ENCODE measurements at places on chromosomes 1 and 21.

- DNase-seq = no peak
These were observed 172.0 kb upstream of the CAMK1G start for GRCh38 chr1:209411491-209411929.

- no peak for DNase-seq
These were observed 46.5 kb upstream of the RNF11 start for GRCh38 chr1:51189421-51190073.

DNA sequence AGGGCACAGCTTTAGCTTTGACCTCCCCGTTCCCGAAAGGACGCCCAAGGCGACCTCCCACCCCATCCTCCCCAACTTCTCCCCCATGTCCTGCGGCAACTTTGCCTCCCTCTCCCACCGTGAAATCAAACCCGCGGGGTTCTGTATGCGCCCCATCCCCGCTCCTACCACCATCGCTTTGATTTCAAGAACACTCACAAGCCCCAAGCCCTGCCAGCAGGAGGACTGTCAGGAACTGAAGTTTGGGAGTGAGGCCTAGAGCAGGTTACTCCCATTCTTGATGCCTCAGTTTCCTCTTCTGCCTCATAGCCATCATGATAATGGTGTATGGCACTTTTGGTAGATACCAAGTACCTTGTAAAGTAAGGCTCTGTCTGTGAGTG is 2.3 kb downstream of the PTPRU start:
- DNase-seq = no peak

GRCh38 chr1:57238233-57238781 is 185.6 kb downstream of the DAB1 start:
- no peak for DNase-seq

DNA sequence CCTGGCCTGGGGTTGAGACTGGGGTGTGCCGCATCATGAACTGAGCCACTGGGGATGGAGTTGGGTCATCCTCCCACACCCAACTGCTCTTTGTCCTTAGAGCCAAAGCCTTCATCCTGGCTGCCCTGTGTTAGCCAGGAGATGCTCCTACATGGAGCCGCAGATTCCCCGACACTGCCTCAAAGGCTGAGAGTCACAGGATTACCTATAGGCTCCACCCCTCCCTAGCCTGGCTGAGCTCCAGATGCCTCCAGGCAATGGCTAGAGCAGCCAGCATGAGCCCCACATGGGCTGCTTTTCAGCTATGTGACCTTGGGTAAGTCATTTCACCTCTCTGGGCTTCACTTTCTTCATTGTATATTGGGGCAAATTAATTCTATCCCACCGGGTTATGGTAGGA is 119.9 kb upstream of the POU3F1 start:
- DNase-seq = no peak

GRCh38 chr21:17359781-17360180 is 153.1 kb upstream of the CXADR start:
- no peak for DNase-seq

DNA sequence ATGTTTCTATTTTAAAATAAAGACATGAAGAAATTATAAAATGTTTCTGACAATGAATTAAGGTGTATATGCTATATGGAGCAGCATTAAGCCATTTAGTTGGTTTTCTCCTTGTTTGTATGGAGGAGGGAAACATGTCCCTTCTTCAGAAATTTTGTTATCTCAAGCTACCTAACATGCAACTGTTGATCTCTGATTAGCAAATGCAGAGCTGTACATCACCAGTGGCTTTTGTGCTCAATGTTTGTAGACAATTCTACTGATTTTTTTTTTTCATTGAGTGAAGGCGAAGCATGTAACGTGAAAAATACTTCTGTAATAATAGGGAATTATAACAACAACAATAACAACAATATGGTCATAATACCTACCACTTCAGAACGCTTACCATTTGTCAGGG is 463.7 kb downstream of the PLPP3 start:
- no peak for DNase-seq

DNA sequence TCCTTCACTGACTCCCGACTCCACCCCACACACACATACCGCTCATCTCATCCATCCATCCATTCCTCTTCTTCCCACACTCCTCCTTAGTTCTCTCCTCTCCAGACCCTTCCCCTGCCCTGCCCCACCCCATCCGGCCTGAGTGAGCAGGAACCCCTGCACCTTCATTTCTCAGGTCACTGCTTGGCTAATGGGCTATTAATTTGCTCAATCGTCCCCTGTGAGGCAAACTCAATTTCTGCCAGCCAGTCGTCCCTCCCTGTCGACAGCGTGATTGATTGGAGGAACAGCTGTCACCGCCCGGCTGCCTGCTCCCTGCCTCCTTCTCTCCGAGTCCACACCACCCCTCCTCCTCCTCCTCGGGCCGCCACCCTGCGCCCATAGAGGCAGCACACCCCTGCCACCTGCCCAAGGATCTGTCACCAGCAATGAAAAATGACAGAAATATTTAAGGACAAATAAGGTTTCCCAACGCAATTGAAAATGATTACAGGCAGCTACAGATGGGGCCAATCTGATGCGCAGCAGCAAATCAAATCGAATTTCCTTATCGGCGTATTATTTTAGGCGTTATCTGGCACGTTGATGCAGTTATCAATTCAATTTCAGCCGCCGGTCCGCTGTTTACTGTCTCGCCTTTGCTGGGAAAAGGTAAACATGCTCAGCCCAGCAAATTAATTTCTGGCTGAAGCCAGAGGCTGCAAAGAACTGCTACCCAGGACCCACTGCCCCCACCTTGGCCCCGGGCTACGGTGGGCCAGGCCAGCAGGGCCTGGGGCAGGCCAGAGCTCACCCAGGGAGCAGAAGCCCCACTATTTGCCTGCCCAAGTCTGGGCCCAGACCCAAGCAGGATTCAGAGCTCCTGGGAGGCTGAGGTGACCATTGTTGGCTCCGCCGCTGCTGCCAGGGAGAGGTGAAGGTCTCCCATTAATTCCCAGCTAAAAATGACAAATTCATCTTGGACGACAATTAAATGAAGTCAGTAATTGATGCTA is 71.3 kb downstream of the TMEM53 start:
- DNase-seq = no peak

DNA sequence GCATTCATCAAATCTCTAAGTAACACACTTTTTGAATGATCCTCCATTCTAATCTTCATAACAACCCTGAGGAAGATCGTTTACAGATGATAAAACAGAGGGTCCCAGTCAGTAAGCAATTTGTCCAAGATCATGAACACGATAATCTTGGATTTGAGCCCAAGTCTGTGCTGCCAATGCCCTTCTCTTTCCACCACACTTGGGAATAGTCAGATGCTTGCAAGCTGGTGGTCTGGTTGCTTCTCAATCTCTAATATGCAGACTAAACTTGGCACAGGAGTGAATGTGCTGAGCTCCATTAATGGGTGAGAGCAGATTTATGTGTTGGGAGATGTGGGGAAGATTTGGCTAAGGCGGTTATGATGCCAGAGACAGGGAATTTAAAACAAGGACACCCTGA is 430.6 kb upstream of the DAB1 start:
- DNase-seq = no peak

- no peak for DNase-seq
These were observed 487.6 kb upstream of the CAMK1G start for GRCh38 chr1:209095627-209096595.

GRCh38 chr21:42037516-42037915 is 27.4 kb upstream of the ZBTB21 start:
- no peak for DNase-seq

DNA sequence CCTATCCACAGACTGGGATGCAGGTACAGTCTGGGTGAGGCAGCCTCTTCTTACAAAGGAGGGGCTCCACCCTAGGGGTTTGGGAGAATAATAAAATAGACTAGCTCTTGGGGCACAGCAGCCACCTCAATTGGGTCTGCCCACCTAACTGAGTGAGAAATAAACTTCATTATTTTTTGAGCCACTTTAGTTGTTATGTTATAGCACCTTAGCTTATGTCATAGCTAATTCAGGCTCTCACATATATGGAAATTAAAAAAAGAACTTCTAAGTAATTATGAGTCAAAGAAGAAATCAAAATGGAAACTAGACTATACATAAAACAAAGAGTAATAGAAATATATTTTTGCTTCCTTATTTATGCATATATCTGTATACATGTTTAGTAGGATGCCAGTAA is 318.5 kb upstream of the B3GALT2 start:
- no peak for DNase-seq

GRCh38 chr1:119083980-119084379 is 56.5 kb downstream of the WARS2 start:
- DNase-seq = no peak

DNA sequence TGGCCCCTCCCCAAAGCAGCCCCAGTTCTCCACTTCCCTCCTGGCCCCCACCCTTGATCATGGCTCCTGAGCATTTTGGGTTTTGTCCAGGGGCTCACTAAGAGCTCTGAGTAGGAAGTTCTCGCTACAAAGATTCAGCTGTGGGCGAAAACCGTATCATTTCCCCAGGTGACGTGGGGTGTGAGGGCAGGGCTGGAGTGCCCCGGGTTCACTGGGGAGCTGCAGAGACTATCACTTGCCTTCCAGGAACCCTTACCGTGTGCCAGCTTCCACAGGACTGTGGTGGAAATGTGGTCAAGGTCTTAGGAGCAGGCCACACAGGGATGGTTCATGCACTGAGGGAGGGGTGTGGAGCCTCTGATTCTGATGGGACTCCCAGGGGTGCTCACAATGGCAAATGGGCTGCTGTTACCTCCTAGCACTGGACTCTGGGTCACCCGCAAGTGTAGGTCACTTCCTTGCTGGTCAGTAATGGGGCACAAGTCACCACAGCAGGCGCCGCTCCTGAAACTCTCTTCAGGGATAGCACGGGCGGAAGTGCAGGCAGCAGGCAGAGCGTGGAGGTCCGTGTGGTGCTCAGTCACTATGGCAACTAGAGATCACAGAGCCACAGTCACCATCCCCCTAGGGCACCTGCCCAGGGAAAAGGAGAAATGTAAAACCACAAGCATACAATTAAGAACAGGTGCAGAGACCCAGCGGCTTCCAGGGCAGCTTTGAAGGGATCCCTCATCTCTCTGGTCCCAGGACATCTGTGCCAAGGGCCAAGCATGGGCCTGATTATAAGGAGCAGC is 35.4 kb downstream of the RSPH1 start:
- DNase-seq = no peak

DNA sequence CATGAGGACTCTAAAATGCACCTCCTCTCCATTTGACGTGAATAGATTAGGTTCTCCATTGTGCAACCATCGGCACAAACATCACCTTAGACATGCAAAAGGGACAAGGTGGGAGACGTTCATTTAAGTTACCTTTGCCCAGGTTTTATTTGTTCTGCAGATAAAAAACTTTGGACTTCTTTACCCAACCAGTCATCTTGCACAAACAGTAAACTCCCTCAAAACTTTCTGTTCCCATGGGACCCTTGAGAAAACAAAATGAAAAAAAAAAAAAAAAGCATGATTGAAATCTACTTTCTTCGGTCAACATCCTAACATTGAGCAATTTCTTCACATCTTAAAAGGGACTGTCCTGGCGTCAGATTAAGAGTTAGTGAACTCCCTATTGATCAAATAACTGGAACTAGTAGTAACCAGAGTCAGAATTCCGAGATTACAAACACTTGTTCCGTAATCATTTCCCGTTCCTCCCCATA is 31.4 kb upstream of the PROX1 start:
- DNase-seq = no peak

DNA sequence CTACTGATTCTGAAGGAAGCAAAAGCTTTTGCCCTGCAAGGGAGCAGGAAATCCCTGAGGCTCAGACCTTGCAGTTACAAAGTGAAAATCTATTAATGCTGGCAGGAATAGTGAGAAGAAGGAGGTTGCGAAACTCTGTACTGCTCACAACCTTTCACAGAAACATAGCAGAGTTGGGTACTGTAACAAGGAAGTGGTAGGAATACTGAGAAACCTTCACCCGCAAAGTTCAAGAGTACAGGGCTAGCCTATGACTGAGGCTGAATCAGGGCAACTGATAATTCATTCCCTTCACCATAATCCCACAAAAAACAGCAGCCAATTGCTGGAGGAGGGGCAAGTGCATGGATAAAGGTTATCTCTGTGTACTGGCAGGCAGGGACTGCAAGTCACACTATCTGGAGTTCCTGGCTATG is 23.9 kb upstream of the KCTD3 start:
- no peak for DNase-seq

DNA sequence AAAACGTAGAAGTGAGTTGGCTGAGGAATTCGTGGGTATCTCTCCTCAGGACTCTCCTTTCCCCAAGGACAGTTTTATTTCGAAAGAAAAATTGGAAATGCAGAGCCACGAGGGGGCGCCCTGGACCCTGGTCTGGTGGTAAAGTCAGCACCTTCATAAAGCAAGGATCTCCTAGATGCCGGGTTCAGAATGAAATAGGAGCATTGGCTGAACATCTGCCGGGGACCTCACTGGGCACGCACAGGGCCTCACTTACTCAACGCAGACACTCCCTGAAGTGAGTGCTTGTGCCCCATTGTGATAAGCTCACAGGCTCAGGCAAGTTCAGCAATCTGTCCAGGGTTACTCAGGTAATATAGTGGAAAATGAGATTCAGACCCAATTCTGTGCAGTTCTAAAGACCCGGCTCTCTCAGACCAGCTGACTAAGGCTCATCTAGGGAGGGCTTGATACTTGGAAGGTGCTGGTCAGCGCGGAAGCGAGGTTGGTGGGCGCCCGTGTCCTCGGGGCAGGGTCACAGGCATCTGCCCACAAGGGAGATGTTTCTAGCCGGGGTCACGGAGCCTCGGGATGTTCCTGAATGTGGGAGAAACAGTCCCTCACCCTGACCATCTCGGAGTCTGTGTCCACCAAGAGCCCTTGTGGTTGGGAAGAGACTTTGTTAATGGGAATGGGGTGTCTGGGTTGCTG is 55.7 kb upstream of the ETV3 start:
- DNase-seq = peak; percentile 74

Data from activated naive CD8-positive, alpha-beta T cell treated with anti-CD3 and anti-CD28 coated beads, Interleukin-2, amount 10 ng/mL, durations not matched to agents 7 days and 5 days (primary cell).